T follicular helper cell (primary cell): ENCODE measurements at places on chromosomes 3 and 15.
A peak's percentile ranks its signal among the peaks of the same experiment; 100 is the strongest.

DNA sequence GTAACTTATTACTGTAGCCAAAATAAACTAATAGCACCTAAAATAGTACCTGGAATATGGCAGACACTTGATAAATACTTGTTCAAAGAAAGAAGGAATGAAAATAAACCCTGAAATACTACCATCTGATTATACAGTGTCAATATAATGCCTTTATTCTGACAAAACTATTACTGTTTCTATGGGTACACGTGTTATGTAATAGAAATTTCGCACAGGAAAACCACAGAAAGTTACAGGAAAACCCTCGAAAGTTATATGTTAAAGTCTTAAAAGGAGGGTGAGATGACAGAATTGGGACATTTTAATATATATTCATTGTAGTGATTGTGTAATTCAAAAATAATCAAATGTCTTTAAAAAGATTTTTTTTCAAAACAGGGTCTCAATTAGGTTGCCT, 28.8 kb downstream of the ETFA start:
- DNase-seq, result no peak

- DNase-seq, result no peak
These were observed 251.5 kb downstream of the PLCL2 start for GRCh38 chr3:17136136-17136721.

DNA sequence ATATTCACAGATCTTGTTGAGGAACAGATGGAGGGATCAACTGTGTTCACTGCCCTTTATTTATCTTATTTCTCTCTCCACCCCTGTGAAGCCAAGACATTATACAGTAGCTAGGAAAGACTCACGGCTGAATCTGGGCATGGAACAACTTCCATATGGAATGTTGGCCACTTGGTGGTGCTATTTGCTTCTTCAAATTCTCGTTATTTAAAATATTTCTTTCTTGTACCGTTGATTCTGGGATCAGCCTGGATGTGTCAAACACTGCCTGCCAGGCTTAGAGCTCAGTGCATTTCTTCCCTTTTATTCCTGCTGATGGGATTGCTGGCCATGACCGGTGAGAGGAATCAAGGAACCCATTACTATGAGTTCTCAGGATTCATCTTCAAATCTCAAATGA, 17.5 kb upstream of the GASK1A start:
- peak; percentile 10 for DNase-seq

DNA sequence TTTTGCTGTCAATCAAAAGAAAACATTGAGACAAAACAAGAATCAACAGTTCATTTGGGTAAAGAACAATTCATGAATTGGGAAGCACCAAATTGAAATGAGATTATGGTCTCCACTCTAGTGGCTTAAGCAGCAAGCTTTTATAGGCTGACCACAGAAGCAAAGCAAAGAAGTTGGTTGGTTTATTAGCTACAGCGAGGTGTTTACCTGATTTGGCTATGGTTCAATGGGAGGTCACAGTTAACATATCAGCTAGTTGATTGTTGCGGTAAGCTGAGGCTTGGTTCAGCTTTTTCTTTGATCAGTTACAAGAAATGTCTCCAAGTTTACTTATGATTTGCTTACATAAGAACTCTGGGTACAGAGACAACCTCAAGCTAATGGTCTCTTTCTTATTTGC, 640.5 kb upstream of the GOLIM4 start:
- DNase-seq, result no peak

DNA sequence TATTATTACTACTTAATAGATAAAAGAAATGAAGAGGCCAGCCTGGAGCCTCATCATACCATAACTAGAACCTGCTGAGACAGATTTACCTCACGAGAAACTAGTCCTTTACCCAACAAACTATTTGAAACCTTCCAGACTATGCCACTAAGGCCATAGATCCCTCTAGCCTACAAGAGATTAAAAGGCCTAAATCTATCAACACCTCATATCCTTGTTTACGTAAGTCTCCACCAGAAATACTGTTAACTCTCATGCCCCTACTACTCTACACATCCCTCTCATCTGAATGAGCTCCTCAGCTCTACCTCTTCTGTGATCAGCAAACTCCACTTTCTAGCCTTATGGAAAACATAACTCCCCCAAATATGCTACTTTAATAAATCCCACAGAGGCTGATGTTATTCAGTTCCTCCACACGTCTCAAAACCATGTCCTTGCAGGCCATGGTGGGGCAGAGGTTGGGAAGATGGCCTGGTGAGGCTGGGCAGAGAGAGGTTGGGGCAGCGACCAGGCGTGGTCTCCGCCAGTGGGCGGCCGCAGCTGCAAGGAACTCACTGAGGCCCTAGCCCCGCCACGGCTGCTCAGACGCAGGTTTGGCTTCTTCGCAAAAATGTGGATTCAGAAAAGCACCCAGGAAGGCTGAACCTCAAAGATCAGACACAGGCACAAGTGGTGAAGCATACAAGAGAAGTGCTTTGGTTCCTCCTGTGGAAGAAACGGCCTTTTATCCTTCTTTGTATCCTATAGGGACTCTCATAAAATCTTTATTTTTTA, 65.8 kb downstream of the GSK3B start:
- no peak for DNase-seq

GRCh38 chr15:90868261-90868689, at the start of gene FURIN:
FURIN (plus strand) TSS chr15:90868588; CDS start chr15:90875741, 7,153 bp downstream.
- no peak for DNase-seq
